H7 (cell line): ENCODE measurements at places on chromosomes 6 and 20. TPM values are rescaled to one million over a fixed set of nuclear protein-coding genes. Genes with fewer than 3 reads are reported as not detected.

The NRSN1 gene
- not detected in 2 replicates for total RNA-seq

GRCh38 chr20:45041464-45042337 is 59.2 kb downstream of the KCNS1 start:
- peak; percentile 27 for DNase-seq

DNA sequence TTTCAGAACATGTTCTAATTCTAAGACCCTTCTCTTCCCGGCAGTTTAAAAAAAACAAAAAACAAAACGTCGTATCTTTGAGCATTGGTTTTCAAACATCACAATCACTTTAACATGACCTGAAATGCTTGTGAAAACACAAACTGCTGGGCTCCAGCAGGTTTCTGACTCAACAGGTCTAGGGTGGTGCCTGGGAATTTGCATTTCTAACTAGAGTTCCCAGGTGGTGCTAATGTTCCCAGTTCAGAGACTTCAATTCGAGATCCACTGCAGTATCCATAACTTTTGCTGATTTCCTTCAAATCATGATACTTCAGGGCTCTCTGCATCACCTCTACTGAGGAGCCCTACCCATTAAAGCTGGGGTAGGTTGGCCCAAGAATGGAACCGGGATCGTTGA is 850 bp upstream of the SMPDL3A start:
- no peak for DNase-seq

- no peak for DNase-seq
Measured at GRCh38 chr20:3595541-3595940, 67.7 kb downstream of the GFRA4 start.
